Glutamatergic neuron (in vitro differentiated cells): ENCODE measurements at places on chromosomes 2 and 18. TPM values are rescaled to one million over a fixed set of nuclear protein-coding genes. Genes with fewer than 3 reads are reported as not detected.

DNA sequence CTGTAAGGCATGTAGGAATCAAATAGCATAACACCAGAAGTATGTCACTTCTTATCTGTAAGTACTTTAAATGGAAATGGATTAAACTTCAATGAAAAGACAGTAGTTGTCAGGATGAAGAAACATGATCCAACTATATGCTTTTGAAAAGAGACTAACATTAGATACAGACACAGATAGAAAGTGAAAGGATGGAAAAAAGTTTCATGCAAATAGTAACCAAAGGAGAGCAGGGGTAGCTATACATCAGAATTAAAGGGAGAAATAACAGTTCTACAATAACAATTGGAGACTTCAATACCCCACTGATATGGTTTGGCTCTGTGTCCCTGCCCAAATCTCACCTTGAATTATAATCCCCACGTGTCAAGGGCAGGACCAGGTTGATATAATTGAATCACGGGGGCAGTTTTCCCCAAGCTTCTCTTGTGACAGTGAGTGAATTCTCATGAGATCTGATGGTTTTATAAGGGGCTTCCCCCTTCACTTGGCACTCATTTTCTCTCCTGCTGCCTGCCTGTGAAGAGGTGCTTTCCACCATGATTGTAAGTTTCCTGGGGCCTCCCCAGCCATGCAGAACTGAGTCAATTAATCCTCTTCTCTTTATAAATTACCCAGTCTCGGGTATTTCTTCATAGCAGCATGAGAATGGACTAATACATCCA, 205.4 kb upstream of the CDH2 start:
- no peak overlapping the region for H3K4me3 ChIP-seq
- H3K4me1 ChIP-seq, result no peaks in the 10 kb centered on the region
- H3K27me3 ChIP-seq, result peaks cover under 1% of the 10 kb centered on the region

The GRB14 gene
- total RNA-seq, result 0.83 TPM

The ALPI gene
- not detected for total RNA-seq

- H3K4me3 ChIP-seq, result no peak overlapping the region
- H3K4me1 ChIP-seq, result peaks cover 36% of the 10 kb centered on the region
- peaks cover 6% of the 10 kb centered on the region for H3K27me3 ChIP-seq
- H3K36me3 ChIP-seq, result peaks cover under 1% of the 10 kb centered on the region
- no peak for DNase-seq
- no peak overlapping the region for H3K27ac ChIP-seq
These were observed 65.4 kb downstream of the DIS3L2 start for GRCh38 chr2:232026910-232027309.

- H3K27me3 ChIP-seq, result peaks cover 2% of the 10 kb centered on the region
- no peaks in the 10 kb centered on the region for H3K36me3 ChIP-seq
- H3K4me1 ChIP-seq, result no peaks in the 10 kb centered on the region
- DNase-seq, result no peak
These were observed 27.2 kb downstream of the XPO1 start for GRCh38 chr2:61510674-61511671.

The MCM6 gene
- 11.7 TPM for total RNA-seq

DNA sequence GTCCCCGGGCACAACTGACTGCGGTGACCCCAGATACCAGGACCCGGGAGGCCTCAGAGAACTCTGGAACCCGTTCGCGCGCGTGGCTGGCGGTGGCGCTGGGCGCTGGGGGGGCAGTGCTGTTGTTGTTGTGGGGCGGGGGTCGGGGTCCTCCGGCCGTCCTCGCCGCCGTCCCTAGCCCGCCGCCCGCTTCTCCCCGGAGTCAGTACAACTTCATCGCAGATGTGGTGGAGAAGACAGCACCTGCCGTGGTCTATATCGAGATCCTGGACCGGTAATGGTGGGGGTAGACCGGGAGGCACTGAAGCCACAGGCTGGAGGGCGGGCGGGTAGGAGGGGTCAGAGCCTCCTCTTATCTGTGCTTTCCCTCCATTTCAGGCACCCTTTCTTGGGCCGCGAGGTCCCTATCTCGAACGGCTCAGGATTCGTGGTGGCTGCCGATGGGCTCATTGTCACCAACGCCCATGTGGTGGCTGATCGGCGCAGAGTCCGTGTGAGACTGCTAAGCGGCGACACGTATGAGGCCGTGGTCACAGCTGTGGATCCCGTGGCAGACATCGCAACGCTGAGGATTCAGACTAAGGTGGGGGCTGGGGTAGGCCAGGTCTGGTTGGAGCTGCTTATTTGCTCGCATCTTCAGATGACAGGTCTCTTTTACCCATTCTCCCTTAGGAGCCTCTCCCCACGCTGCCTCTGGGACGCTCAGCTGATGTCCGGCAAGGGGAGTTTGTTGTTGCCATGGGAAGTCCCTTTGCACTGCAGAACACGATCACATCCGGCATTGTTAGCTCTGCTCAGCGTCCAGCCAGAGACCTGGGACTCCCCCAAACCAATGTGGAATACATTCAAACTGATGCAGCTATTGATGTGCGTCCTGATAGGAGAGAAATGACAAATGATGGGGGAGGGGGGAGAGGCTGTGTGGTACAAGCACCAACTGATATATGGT, 780 bp downstream of the HTRA2 start:
- peak; percentile 54 for DNase-seq
- H3K27ac ChIP-seq, result peak overlapping the region; percentile 65
- peaks cover 10% of the 10 kb centered on the region for H3K27me3 ChIP-seq
- peak overlapping the region; percentile 87 for H3K4me3 ChIP-seq
- H3K4me1 ChIP-seq, result peaks cover 20% of the 10 kb centered on the region
- peaks cover 9% of the 10 kb centered on the region for H3K36me3 ChIP-seq

- peaks cover 11% of the 10 kb centered on the region for H3K4me1 ChIP-seq
- H3K27me3 ChIP-seq, result no peaks in the 10 kb centered on the region
These were observed 212.0 kb upstream of the NABP1 start for GRCh38 chr2:191465766-191466420.

- no peaks in the 10 kb centered on the region for H3K27me3 ChIP-seq
- peaks cover 5% of the 10 kb centered on the region for H3K36me3 ChIP-seq
- H3K4me3 ChIP-seq, result no peak overlapping the region
- no peak overlapping the region for H3K27ac ChIP-seq
- no peaks in the 10 kb centered on the region for H3K4me1 ChIP-seq
- DNase-seq, result no peak
These were observed 49.9 kb upstream of the GALR1 start for GRCh38 chr18:77199707-77200106.

The PLCL1 gene
- total RNA-seq, result 28.8 TPM

DNA sequence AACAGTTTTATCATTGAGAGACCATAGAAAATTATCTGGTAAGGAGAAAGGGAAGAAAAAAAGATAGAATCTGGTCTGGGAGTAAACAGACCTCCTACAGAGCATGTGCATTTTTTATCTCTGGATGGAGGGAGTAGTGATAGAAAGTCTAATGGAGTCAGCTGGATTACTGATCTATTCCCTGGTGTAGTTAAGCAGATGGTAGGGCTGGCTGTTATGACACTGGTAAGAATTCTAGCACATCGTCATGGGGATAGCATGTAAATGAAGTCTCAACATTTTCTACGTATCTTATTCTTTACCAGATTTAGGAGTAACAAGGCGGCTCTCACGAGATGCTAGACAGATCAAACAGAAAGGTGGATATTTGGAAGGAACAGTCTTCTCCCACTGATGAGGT, 407.4 kb downstream of the NRXN1 start:
- peak overlapping the region; percentile 98 for H3K27ac ChIP-seq
- peak overlapping the region; percentile 73 for H3K4me3 ChIP-seq
- H3K4me1 ChIP-seq, result peaks cover 26% of the 10 kb centered on the region
- peaks cover 6% of the 10 kb centered on the region for H3K36me3 ChIP-seq
- no peak for DNase-seq
- H3K27me3 ChIP-seq, result peaks cover 3% of the 10 kb centered on the region

DNA sequence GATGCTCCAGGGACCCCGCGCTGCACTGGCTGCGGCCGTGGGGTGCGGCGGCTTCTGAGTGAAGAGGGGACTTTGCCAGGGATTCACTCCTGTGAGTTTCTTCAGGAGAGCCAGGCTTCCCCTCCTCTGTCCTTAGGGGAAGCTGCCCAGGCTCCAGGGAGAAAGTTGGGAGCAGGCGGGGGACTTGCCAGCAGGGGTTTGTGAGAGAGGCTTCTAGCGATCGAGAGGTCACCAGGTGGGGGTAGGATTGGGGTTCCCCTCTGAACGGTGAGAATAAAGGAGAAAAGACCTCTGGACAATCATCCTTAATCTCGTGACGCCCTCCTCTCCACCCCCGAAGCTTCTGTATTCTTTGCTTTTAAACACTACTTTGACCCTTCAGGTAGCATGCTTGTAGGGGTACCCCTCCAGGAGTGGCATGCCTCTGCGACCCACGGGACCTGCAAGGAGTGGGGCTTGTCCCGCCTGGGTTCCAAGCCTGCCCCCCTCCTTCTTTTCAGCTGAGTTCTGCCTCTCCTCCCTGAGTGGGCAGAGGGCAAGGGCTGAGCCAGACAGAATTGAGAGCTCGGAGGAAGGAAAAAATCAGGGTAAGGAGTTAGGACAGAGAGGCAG, 601 bp downstream of the PROKR1 start:
- no peak for DNase-seq
- H3K4me3 ChIP-seq, result peak overlapping the region; percentile 74
- H3K4me1 ChIP-seq, result peaks cover 7% of the 10 kb centered on the region
- H3K27ac ChIP-seq, result peak overlapping the region; percentile 33

The NEU2 gene
- total RNA-seq, result not detected

- no peak for DNase-seq
- H3K4me1 ChIP-seq, result no peaks in the 10 kb centered on the region
- H3K4me3 ChIP-seq, result no peak overlapping the region
- H3K27ac ChIP-seq, result no peak overlapping the region
- no peaks in the 10 kb centered on the region for H3K36me3 ChIP-seq
- peaks cover 1% of the 10 kb centered on the region for H3K27me3 ChIP-seq
These were observed 113.1 kb downstream of the PDCL3 start for GRCh38 chr2:100675855-100676254.

DNA sequence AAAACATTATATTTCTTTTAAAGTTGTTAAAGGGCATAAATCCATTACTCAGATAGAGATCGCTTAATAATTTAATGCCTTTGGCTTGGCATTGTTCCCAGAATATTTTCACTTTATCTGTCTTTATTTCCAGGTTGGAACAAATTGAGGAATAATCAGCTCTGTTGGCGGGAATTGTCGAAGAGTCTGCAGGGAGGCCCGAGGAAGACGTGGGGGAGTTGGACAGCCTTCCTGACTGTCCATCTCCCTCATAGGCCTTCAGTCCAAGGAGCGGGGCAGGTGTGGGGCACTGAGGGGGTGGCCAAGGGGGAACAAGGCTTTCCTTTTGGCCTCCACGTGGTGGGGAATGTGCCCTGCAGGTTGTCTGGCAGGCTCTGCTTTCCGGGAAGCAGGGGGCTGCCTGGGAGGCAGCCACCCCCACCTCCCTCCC, 179.6 kb downstream of the ZBTB7C start:
- peaks cover 7% of the 10 kb centered on the region for H3K36me3 ChIP-seq
- no peak for DNase-seq
- H3K4me3 ChIP-seq, result no peak overlapping the region

The DNER gene
- 36.0 TPM for total RNA-seq
